ENCODE measurements at places on chromosomes 1 and 21.

DNA sequence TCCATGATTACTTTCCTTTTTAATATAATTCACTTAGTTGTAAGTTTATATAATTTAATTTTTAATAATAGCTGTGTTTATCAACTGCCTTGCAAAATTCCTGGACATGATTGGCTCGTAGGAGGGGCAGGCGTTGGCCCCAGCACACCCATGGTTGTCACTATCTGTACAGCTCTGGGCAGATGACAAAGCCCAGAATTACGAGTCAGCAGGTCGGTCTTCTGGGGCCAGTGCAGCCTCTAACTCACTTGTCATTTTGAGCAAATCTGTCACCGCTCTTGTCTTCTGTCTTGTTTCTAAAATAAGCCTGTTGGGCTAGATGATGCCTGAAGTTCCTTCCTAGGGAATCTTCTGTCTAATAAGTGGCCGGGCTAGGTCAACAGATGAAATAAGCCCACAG, 21.4 kb upstream of the LRRC38 start:
- no peak overlapping the region for H3K27ac ChIP-seq
- H3K27me3 ChIP-seq = no peaks in the 10 kb centered on the region
- no peaks in the 10 kb centered on the region for H3K4me1 ChIP-seq
- DNase-seq = no peak

DNA sequence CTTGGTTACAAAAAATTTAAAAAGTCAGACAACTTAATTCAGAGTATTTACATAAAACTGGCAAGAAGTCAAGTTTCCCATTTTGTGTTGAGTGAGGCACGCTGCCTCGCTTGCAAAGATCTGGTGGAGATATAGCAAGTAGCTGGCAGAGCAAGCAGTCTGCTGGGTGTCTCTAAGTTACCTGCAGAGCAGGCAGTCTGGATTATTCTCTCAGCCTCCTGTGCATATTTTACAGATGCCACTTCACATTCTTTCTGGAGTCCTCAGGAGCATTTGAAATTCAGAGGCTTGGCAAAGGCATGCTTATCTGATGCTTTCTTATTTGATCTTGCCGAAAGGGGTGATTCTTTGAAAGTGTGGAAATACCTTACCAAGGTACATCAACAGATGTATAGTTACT, 640.4 kb upstream of the ADGRL4 start:
- H3K36me3 ChIP-seq = no peaks in the 10 kb centered on the region
- H3K27me3 ChIP-seq = no peaks in the 10 kb centered on the region
- H3K27ac ChIP-seq = no peak overlapping the region
- no peak for DNase-seq

GRCh38 chr1:186865253-186865652, 36.5 kb downstream of the PLA2G4A start:
- no peaks in the 10 kb centered on the region for H3K27me3 ChIP-seq
- H3K4me3 ChIP-seq = no peak overlapping the region
- no peak for DNase-seq
- no peaks in the 10 kb centered on the region for H3K36me3 ChIP-seq
- no peaks in the 10 kb centered on the region for H3K4me1 ChIP-seq
- no peak overlapping the region for H3K27ac ChIP-seq

DNA sequence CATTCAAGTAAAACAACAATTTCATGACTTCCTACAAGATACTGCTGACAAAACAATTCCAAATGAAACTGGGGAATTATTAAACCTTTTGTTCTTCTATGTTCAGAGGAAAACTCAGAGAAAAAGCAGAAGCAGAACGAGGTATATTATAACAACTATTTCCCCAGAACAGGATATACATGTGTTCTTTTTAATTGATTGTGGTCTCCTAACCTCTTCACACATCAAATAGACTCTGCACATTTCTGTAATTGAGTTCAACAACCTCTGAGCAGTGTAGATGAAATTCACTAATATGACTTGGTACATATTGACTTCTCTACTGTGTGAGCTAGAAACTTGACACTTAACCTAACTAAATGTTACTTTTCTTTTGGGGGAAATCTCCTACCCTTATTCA, 584.2 kb downstream of the NEGR1 start:
- no peak overlapping the region for H3K27ac ChIP-seq
- H3K4me3 ChIP-seq = no peak overlapping the region
- no peaks in the 10 kb centered on the region for H3K36me3 ChIP-seq
- H3K4me1 ChIP-seq = no peaks in the 10 kb centered on the region
- DNase-seq = no peak
- H3K27me3 ChIP-seq = no peaks in the 10 kb centered on the region

DNA sequence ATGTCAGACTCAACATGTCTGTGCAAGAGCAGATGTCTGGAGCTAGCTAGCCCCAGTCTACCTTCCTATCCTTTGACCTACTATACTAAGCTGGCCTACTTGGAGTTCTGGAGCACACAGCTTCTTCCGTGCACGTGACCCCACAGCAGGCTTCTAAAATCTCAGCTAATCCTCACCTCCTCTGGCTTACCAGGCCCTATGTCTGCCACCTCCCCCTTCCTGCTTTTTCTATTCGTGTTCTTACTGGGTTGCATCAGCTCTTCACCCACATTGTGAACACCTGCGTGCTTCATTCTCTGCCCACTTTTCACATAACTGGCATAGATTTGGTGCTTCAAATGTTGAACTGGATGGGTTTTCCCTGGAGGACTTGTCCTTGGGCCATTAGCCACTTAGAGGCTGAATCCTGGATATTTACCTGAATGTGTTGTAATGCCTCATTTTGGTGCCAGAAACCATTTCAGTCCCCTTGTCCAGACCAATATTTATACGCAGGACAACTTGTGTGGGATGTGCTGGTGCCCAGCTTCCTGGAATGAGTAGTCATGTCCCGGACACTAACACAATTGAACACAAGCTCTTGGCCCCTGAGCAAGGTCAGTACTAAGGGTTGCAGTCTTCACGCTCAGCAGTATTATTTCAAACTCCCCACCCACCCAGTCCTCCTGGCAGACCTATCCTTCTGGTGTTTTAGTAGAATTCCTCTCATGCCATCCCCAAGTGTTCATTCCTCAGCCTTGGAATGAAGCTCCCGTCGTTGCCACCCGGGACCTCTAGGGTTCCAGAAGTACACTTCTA, 24.0 kb downstream of the TENT5C start:
- H3K27me3 ChIP-seq = no peaks in the 10 kb centered on the region
- peaks cover 64% of the 10 kb centered on the region for H3K4me1 ChIP-seq
- no peak overlapping the region for H3K4me3 ChIP-seq
- DNase-seq = peak; percentile 58

GRCh38 chr1:24966724-24967346, 36.8 kb upstream of the RUNX3 start:
- H3K36me3 ChIP-seq = no peaks in the 10 kb centered on the region
- no peak for DNase-seq
- H3K27me3 ChIP-seq = no peaks in the 10 kb centered on the region
- H3K4me3 ChIP-seq = no peak overlapping the region
- H3K27ac ChIP-seq = no peak overlapping the region

DNA sequence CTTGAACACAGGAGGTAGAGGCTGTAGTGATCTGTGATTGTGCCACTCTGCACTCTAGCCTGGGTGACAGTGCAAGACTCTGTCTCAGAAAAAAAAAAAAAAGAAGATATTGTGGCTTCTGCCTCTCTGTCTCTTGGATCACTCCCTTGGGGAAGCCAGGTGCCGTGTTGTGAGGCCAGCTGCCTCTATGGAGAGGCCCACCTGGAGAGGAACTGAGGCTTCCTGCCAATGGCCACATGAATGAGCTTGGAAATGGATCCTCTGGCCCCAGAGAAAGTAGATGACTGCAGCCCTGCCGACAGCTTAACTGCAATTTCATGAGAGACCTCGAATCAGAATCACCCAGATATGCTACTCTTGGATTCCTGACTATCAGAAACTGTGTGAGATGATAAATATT, 19.7 kb upstream of the AK2 start:
- no peaks in the 10 kb centered on the region for H3K36me3 ChIP-seq
- no peak overlapping the region for H3K27ac ChIP-seq
- peaks cover 6% of the 10 kb centered on the region for H3K4me1 ChIP-seq
- no peaks in the 10 kb centered on the region for H3K27me3 ChIP-seq
- no peak for DNase-seq
- H3K4me3 ChIP-seq = no peak overlapping the region

DNA sequence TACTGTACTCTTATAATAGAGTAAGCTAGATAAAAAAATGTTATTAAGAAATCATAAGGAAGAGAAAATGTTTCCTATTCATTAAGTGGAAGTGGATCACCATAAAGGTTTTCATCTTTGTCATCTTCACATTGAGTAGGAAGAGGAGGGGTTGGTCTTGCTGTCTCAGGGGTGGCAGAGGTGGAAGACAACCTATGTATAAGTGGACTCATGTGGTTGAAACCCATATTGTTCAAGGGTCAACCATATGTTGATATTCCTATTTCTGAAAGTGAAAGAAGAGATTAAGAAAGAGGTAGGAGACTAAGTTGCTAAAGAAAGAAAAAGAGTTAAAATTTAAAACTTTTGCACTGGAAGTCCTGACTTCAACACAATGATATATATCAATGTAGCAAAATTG, 4.9 kb upstream of the ZP4 start:
- H3K4me3 ChIP-seq = no peak overlapping the region
- no peak overlapping the region for H3K27ac ChIP-seq
- no peaks in the 10 kb centered on the region for H3K27me3 ChIP-seq
- H3K36me3 ChIP-seq = no peaks in the 10 kb centered on the region
- DNase-seq = no peak

DNA sequence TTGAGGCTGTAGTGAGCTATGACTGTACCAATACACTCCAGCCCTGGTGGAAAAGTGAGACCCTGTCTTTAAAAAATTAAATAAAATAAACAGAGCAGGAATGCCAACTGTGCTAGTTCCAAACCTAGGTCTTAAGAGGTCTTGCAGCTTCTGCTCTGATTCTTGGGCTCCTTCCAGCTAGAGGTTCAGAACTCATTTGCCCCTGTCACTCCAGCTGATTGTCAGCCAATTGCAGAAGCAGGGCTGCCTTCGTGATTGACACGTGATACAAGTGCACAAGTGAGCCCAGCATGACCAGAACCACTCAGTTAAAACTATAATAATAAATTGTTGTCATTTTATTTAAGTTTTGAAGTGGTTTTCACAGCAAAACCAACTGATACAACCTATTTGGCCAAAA, 298.4 kb downstream of the USP25 start:
- no peak overlapping the region for H3K27ac ChIP-seq
- no peaks in the 10 kb centered on the region for H3K27me3 ChIP-seq
- H3K4me3 ChIP-seq = no peak overlapping the region
- H3K36me3 ChIP-seq = no peaks in the 10 kb centered on the region

DNA sequence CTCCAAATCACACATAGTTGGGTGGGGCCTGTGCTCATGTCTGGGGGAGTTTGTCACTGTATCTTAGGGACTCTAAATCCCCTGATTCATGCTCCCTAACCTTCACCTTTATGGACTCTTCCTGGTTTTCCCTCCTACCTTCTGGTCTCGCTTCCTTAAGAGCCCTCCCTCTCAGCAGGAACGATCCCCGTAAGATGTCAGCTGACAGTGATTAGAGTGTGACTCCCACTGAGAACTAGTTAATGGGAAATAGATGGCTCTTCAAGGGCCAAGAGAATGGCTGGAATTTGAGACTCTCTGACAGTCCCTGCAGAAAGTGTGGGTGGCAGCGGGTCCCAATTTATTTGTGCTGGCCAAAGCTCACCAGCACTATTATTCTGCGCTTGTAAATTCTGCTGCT, 22.0 kb downstream of the LYPD8 start:
- H3K4me3 ChIP-seq = no peak overlapping the region
- no peaks in the 10 kb centered on the region for H3K27me3 ChIP-seq
- H3K4me1 ChIP-seq = no peaks in the 10 kb centered on the region
- H3K36me3 ChIP-seq = no peaks in the 10 kb centered on the region
- no peak for DNase-seq
- H3K27ac ChIP-seq = no peak overlapping the region

DNA sequence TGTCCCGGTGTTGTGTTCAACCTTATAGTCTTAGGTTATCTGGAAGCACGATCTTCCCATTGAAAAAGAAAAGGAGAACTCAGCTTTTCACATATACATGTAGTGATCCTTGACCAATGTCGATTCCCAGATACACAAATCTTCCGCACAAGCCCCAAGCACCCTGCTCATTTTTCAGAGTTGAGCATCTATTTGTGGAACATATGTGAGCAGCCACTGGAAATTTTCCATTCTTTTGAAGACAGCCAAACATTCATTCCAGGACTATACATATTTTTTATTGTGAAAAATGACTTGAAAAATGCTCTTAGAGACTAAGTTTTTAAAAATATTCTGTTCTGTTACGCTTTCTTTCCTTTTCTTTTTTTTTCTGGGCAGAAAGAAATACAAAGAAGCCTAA, 371.9 kb downstream of the RGS7 start:
- no peak overlapping the region for H3K4me3 ChIP-seq
- H3K27ac ChIP-seq = no peak overlapping the region
- DNase-seq = no peak
- no peaks in the 10 kb centered on the region for H3K27me3 ChIP-seq
- H3K4me1 ChIP-seq = no peaks in the 10 kb centered on the region

GRCh38 chr21:46052703-46053651, 44.9 kb upstream of the COL6A2 start:
- no peaks in the 10 kb centered on the region for H3K4me1 ChIP-seq
- H3K27ac ChIP-seq = no peak overlapping the region
- no peak overlapping the region for H3K4me3 ChIP-seq
- H3K36me3 ChIP-seq = no peaks in the 10 kb centered on the region
- no peak for DNase-seq
- H3K27me3 ChIP-seq = no peaks in the 10 kb centered on the region

- no peak overlapping the region for H3K27ac ChIP-seq
- DNase-seq = no peak
- H3K4me1 ChIP-seq = no peaks in the 10 kb centered on the region
These were observed 46.2 kb upstream of the BTG3 start for GRCh38 chr21:17658931-17659330.

DNA sequence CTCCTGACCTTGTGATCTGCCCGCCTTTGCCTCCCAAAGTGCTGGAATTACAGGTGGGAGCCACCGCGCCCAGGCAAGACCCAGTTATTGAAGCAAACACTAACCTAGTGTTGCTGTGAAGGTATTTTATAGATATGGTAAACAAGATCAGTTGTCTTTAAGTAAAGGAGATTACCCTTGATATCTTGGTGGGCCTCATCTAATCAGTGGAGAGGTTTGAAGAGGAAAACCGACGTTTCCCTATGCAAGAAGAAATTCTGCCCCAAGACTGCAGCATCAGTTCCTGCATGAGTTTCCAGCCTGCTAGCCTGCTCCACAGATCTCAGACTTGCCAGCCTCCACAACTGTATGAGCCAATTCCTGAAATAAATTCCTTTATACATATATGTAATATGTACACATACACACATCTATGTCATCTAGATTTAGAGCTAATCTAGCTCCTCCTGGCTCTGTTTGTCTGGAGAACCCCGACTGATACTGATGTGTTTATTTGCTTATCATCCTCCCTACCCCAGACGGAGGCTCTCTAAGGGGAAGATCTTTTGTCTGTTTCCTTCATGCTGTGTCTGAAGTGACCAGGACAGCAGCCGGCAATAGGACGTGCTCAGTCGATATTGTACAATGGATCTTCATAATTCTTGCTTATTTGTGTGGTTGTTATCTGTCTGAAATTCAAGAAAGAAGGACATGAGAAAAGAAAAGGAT, 90.9 kb downstream of the IER5 start:
- no peak overlapping the region for H3K4me3 ChIP-seq
- no peak for DNase-seq
- H3K4me1 ChIP-seq = no peaks in the 10 kb centered on the region
- no peak overlapping the region for H3K27ac ChIP-seq
- no peaks in the 10 kb centered on the region for H3K27me3 ChIP-seq
- H3K36me3 ChIP-seq = no peaks in the 10 kb centered on the region
